ENCODE measurements at places on chromosomes 2 and 18.

DNA sequence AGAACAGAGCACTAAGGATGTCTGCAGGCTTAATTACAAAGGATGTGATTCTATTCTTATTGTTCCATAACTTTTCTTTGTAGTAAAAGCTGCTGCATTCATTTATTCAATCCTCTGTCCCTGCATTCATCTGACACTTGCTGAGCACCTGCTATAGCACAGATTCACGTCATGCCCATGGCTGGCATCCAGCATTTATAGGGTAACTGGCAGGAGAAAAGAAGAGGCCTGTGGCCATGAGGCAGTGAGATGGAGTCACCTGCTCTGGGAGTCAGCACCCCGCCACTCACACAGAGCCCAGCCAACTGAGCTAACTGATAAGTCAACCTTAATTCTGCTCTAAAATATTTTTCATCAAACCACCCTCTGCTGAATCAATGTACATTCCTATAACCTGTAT lies 18.3 kb upstream of the CDC42EP3 start:
- no peak for DNase-seq

DNA sequence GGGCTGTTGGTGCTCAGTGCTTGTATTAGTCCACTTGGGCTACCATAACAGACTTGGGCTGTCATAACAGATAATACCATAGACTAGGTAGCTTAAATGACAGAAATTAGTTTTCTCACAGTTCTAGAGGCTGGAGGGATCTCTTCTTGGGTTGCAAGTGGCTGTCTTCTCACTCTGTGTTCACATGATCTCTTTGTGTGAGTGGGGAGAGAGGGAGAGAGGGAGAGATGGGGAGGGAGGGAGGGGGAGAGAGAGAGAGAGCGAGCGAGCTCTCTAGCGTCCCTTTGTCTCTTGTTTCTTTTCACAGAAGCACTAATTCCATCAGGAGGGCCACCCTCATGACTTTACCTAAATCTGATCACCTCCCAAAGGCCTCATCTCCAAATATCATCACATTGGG lies 4.5 kb upstream of the XRCC5 start:
- DNase-seq, result no peak

DNA sequence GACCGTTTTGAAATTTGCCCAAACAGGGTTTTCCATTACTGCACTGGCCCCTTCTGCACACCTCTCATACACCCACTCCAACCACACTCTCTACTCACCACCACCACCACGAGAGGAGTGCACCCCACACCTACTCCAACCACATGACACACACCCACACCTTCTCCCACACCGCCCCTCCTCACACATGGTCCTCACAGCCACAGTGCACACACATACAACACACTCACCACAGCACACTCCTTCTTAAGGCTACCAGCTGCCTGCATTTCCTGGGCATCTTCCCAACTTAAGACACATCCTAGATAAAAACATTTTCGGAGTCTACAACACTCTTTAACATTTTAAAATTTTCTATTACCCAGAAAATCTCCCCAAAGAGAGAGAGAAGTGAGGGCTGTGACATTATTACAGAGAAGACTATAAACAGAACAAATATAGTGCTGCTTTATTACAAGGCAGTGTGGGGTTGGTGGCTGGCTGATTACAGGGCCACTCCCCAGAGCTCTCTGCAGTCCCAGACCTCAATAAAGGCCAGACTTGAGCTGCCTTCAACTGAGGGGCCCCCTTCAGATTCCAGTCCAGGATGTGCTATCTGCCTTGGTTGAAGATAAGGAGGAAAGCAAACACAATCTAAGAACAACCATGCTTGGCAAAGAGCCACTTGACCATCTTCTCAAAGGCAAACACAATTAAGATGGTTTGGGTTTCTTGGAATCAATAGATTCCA lies 36.1 kb downstream of the NHEJ1 start:
- no peak for DNase-seq

GRCh38 chr18:64097497-64097896 lies 51.4 kb downstream of the LINC00305 start:
- no peak for DNase-seq

DNA sequence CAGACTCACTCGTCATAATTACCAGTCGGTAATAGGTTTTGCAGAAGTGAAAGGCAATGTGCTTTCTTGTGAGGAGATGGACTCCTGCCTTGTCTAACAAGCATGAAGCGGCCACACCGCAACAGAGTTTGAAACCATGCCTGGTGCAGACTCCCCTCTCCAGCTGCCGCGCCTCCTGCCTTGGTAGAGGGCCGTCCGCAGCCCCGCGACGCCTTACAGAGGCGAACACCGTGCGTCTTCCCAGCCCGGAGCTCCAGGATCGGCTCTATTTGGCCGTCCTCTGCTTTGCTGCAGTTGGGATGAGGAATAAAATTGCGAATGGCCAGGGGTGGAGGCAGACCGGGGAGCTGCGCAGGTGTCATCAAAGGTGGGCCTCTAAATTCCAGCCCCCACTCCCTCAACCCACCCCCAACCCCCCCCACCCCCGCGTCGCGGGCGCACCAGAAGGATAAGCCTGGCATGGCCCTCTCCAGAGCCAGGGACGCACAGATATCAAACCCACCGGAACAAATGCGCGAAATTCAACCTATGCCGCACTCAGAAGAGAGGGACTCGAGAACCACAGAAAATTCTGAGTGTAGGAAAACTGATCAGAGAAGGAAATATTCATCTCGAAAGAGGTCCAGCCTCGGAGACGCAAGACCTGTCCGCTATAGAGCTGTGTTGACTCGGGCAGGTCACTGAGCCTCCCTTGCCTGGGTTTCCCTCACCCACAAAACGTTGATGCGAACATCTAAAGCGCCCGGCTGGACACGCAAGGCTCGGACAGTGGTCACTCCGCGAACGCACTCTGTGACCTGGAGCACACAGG lies 1.1 kb downstream of the TRABD2A start:
- no peak for DNase-seq

- DNase-seq, result no peak
Measured at GRCh38 chr18:8656232-8656631, 47.0 kb downstream of the RAB12 start.
